Natural killer cell (primary cell): ENCODE measurements at places on chromosomes 3 and 15.

GRCh38 chr3:24352893-24353553 is 141.6 kb downstream of the THRB start:
- DNase-seq: no peak

GRCh38 chr3:8529738-8530525 is 28.3 kb downstream of the LMCD1 start:
- DNase-seq: no peak

DNA sequence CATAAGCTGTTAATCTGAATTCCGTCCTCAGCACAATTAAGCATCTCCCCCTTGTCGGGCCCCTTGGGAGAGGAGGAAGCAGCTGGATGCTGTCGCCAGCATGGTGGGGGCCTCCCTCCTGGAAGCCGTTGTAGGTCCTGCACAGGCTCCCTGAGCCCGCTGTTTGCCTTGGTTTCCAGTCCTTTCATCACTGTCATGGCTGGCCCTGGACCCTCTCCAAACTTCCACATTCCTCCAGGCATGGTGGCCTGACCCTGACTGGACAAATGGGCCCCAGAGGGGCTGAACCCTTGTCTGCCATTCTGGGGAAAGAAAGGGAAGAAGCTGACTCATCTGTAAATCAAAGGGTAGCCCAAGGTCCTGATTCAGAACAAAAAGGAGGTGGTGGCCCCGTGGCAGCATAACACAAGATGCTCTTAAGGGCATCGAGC is 300.5 kb upstream of the LRRFIP2 start:
- DNase-seq: no peak

DNA sequence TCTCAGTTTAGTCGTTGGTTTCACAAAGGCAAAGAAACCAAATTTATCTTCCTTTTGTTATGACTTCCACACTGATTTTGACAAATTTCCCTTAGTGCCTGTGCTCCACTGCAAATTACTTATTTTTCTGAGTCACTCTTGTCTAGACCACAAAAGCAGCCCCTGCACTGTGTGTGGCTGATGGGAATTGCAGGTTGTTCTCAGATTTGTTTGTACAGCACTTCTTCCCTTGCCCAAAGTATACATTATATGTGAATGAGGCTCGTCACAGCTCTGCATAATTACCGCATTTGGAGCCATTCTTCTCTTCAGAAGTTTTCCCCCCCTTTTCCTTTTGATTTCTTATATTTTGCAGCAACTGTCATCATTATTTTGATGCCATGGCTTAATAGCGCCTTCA is 354.2 kb upstream of the IL12A start:
- DNase-seq: no peak

GRCh38 chr15:62887113-62887570 is 155.4 kb upstream of the TPM1 start:
- DNase-seq: no peak

DNA sequence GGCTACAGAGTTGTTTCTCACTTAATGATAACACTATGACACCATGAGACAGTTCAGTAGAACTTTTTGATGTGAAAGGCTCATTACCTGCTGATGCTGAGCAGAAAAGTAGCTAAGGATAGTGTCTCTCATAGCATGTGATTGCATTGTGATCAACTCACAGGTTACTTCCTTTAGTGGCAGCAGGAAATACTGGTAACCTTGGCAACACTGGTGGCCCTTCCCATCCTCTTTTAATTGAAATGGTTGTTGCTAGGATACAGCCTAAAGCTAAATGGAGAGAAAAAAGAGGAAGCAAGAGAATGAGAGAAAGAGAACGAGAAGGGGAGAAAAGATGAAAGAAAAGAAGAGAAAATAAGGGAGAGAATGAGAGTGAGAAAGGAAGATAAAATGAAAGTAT is 204.7 kb upstream of the GAP43 start:
- DNase-seq: no peak

DNA sequence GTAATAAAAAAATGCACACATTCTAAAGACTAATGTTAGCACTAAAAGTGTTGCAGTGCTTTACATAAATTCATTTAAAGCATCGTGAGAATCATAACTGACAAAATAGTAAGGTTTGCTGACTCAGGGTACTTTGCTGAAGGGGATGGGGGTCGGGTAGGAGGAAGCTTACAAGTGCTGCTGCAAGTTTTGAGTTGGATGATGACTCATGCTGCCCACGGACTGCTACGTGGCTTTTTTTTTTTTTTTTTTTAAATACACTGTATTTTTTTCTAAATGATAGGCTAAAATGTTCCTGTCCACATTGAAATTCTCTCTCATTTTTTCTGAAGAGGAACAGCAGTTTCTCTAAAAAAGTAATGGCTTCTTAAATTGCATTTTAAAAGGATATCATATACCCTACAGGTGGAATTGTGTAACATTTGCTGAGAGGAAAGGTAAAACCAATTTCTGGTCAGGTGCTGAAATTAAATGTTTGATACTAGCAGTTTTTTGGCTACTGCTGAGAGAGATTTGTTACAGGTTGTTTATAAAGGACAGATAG is 2.2 kb downstream of the MAPK6 start:
- peak; percentile 81 for DNase-seq

DNA sequence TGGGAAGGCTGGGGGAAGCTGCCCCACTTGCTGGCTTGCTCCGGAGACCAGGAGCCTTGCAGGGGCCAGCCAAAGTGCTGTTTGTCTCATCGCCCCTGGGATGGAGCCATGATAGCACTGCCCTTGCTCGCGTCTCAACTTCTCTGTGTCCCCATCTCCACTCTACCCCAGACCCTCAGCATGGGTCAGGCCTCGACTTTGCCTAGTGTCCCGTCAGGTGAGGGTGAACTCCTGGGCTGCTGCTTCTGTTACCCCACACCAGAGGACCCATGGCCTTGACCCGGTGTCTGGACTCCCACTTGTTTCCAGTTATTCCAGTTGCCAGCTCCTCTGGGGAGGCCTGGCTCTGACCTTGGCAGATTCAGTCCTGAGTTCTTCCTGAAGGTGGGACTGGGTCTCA is 36.5 kb upstream of the DUSP7 start:
- DNase-seq: no peak

GRCh38 chr3:72376956-72377710 is 471.1 kb downstream of the SHQ1 start:
- DNase-seq: no peak

DNA sequence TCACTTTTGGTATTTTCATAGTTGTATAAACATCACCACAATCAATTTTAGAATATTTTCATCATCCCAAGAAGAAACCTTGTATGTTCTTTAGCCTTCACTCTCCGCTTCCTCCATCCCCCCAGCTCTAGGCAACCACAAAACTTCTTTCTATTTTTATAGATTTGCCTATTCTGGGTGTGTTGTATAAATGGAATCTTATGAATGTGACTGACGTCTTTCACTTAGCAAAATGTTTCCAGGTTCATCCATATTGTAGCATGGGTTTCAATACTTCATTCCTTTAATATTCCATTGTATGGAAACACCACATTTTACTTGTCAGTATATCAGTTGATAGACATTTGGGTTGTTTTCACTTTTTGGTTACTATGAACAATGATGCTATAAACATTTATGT is 335.8 kb upstream of the GOLIM4 start:
- DNase-seq: no peak

DNA sequence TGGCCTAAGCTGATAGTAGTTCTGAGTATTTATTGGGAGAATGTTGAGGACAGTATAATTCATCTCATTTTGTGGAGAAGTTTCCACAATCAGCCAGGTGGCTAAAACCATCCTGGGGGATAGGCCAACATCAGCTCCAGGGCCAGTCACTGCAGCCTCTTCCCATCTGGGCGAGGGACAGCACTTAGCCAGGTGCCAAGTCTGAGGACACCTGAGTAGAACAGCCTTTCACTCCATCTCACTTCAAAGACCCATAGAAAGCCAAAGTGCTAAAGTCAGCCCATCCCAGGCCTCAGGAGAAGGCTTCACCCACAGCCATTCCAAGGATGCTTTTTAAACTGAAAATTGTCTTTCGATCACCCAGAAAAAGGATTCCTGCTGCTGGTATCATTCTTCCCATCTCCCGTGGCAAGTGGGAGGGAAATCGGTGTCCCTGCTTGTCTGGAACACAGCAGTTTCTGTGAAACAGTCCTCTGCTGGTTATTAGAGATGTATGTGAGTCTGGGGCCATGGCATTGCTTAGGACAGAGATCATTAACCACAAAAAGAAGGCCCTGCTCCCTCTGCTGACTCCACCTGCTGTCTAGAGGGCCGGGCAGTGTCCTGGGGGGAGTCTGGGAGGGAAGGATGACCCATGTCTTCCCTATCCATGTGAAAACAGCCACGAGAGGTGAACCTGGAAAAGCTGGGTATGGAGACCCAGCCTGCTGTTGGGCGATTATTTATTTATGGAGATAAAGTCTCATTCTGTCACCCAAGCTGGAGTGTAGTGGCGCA is 9.6 kb downstream of the CALML4 start:
- no peak for DNase-seq

GRCh38 chr15:89754361-89755154 is 3.5 kb upstream of the MESP1 start:
- DNase-seq: no peak
